Vagina (tissue), 2 donors: ENCODE measurements at places on chromosomes 16 and 17.
A peak's percentile ranks its signal among the peaks of the same experiment; 100 is the strongest.

DNA sequence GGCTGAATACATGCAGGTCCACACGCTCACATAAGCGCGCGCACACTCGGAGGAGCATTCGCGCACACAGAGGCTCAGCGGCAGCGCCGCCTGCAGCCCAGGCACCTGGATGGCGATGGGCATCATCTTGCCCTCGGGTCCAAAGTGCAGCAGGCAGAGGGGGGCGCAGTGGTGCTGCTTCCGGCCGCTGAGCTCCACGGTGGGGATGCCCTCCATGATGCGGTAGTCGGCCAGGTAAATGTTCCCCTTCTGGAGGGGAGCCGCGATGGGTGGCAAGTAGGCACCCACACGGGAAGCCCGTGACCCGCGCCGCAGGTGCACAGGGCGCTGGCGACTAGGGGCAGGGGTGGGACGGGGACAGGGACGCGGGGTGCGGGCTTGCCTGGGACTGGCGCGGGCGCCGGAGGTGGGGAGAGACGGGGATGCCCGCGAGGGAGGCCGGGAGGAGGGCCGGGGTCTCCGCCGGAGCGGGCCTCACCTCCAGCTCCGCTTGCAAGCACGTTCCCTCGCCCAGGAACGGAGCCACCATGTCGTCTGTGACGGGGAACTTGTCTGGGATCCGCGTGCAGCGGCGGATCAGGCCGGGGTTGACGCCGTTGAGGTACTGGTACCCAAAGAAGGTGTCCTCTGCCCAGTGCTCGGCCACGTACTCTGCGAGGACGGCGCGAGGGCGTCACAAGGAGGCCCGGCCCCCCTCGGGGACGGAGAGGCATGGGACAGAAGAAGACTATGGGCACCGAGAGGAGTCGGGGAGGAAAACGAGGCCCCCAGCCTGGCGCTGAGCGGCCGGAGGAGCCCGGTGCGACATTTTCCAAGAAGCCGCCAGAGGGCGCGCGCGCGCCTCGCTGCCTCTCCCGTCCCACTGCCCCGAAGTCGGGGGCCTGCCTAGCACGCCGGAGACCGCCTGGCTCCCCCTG, 8.0 kb downstream of the ALOX12B start:
- DNase-seq = no peak

GRCh38 chr16:70553645-70554044, 30.0 kb downstream of the SF3B3 start:
- DNase-seq = no peak

- peak; percentile 58 for DNase-seq
Measured at GRCh38 chr16:55035956-55036355, 105.3 kb downstream of the IRX5 start.

DNA sequence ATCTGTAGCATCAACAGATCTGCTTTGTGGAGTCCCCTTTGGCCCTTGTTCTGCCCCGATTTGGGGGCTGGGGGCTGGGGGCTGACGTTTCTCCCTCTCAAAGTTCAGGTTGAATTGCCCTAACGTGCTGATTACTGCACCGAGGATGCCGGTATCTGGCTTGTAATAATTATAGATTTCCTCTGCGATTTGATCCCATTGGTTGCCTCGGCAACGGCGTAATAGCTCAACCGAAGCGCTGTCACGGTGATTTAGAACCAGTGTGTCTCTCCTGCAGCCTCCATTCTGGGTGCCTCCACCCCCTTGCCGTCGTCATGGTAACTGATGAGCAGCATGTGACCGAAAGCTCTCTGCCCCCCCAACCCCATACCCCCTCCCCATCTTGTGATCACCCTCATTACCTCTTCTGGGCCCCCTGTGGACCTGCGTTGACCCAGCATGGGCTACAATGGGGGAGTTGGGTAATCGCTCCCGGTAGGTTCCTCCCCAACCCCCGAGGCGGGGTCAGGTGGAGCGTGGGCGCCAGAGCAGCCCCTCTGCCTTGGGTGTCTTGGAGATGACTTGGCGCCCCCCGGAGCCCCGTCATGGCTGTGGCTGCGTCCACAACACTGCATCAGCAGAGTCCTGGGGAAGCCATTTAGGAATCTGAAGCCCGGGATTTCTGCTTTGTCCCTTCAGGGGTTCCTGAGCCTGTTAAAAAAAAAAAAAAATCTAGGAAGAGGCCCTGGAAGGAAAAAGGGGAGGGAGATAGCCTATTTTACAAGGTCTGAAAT, 38.4 kb downstream of the ABAT start:
- DNase-seq = no peak

DNA sequence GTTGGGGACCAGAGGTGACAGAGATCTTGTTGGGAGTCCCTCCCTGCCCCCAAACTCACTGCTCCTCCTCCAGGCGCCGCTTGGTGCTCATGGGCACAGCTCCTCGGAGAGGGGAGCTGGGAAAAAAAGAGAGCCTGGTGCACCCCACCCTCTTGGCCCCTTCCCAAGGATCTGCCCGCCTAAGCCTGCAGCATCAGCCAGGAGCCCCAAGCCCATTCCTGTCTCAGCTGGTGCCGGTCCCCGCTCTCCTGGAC, 400 bp downstream of the HCFC1R1 start:
- no peak for DNase-seq

- peak; percentile 90 for DNase-seq
Measured at GRCh38 chr16:66549284-66550131, at the start of gene TK2. Gene TK2 (minus strand): TSS chr16:66550122. CDS start chr16:66550061, 61 bp downstream.

DNA sequence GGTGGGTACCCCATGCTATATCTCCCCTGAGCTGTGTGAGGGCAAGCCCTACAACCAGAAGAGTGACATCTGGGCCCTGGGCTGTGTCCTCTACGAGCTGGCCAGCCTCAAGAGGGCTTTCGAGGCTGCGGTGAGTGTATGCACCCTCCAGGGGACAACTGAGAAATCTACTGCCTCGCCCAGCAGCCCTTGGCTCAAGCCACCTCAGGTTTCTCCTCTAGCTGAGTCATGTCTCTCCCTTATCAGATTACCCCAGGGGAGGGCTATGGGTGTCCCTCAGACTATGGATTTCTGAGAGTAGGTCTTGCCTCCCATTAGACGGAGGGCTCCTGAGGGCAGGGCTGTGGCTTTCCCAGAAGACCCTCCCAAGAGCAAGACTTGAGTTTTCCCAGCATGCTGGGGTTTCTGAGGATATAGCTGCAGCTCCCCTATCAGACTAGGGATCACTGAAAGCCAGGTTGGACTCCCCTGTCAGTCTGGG, 6.7 kb downstream of the NEK8 start:
- no peak for DNase-seq

DNA sequence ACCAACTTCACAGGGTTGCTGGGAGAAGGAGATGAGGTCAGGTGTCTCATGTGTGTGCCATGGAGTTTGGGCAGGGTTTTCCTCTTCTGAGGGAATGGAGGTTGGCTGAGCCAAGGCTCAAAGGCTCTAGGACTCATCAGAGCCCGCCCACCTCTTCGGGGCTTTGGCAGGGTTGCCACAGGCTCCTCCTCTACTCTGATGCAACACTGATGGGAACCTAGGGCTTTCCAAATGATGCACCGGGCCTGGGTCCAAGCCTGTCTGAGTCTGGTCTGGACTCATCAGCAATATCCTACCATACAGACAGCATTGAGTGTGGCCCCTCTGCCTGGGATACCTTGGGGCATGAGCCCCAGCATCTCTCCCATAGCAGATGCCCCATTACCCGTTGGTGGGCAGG, 59.5 kb upstream of the LHX1 start:
- DNase-seq = no peak

GRCh38 chr17:55377671-55378275, 43.9 kb downstream of the MMD start:
- no peak for DNase-seq

DNA sequence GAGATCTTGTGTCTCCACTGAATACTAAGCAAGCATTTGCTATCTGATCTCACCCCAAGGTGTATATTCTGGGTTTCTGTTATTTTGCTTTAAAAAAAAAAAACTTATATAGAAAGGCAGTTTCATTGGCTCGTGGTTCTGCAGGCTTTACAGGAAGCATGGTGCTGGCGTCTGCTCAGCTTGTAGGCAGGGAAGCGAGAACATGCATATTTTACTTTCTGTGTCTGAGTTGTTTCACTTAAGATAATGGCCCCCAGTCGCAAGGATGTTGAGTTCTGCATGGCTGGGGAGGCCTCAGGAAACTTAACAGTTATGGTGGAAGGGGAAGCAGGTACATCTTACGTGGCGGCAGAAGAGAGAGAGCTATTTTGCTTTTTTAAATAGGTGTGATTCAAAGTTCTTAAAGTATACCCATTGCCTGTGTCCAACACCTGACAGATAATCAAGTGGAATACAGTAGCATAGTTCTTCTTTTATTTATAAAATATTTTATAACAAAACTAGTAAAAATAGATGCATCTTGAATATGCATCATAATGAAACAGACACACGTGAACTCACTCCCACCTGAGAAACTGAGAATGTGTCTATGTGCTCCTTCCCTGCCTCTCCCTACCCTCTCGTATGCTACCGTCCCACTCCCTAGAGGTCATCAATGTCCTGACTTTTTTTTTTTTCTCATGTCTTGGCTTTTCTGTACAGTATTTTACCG, 15.4 kb upstream of the ARHGAP17 start:
- no peak for DNase-seq

DNA sequence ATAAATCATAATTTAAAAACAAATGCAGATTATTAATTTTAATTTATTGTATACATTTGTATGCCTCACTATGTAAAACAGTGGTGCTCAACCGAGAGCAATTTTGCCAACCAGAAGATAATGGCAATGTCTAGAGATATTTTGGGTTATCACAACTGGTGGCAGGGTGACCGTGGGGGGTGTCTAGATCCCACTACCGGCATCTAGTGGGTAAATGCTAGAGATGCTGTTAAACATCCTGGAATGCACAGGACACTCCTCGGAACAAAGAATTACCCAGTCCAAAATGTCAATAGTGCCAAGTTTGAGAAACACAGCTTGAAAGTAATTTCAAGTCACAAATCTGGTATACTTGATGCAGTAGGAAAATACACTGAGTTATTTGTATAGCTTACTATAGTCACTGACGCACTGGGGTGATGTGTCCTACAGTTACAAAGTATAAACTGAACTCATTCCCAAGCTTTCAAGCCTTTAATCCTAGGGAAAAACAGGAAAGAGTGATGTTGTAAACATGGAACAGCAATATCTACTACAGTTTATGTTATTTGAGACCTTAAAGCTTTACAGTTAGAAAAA, 133.5 kb downstream of the BRIP1 start:
- DNase-seq = no peak

DNA sequence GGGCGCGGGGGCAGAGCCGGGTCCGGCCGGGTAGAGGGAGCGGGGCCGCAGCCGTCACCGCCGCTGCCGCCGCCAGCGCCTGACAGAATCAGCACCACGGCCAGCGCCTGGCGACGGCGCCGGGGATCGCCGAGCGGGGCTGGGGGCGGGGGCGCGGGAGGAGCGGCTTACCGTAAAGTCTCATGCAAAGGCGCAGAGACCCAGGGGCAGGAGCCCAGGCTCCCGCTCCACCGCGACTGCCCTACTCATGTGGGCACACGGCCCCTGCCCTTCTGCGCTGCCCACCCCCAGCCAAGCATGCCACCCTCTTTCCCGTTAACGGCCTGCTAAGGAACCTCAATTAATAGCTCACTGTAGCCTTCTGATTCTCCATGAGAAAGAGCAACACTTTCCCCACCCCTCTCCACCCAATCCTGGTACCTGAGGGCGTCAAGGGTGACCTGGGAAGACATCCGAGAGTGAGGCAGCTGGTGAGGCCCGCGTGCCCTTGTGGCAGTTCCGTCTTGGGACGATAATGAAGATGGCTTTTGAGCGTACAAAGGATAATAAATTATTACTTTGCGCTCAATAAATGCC, at the start of gene SEZ6:
Gene SEZ6, minus strand, starts transcription at position 98 of the 576 bp plus-strand sequence. CDS start 164 bp downstream, outside the sequence.
- no peak for DNase-seq

GRCh38 chr17:73658821-73659515, 14.7 kb upstream of the SDK2 start:
- DNase-seq = no peak

- DNase-seq = no peak
Measured at GRCh38 chr16:9345880-9346279, 254.4 kb downstream of the HAPSTR1 start.

DNA sequence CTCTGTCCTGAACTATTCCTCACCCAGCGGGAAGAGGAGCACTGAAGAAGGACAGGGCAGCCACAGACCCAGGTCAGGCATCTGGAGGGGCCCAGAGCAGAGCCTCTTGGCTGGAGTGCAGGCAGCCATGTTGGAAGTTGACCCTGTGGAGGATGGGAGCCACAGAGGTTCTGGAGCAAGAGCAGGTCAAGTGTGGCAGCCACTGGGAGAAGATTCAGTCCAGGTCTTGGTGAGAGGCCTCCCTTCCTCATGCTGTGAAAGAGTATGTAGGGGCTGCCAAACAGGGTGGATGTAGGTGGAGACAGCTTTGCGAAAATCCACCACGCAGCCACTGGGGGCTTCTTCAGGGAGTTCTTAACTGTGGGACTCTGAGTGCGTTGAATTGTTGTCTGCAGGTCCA, 590 bp upstream of the CD79B start:
- no peak for DNase-seq

DNA sequence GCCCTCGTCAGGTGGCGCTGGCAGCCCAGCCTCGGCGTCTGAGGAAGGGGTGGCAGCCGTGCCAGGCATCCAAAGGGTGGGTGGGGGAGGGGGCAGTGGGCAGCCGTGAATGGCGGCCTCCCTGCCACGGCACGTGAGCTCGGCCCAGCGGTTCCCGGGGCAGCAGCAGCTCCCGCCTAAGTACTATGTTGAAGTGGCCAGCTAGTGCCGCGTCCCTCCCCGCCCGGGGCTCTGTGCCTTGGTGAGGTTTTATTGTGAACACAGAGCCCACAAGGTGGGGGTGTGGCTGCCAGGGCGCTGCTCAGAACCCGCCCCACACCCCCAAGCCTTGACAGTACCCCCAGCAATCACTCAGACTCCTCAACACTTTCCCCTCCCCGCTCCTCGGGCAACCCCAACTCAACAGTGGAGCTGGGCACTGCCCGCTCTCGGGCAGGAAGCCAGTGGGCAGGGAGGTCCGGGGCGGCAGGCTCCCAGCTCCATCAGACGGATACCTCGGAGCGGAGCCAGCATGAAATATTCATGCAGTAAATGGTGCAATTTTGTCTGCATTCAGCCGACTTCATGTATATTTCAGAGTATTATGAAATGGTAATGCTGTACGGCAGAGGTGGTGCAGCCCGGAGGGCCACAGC, 80.4 kb downstream of the ENGASE start:
- no peak for DNase-seq

DNA sequence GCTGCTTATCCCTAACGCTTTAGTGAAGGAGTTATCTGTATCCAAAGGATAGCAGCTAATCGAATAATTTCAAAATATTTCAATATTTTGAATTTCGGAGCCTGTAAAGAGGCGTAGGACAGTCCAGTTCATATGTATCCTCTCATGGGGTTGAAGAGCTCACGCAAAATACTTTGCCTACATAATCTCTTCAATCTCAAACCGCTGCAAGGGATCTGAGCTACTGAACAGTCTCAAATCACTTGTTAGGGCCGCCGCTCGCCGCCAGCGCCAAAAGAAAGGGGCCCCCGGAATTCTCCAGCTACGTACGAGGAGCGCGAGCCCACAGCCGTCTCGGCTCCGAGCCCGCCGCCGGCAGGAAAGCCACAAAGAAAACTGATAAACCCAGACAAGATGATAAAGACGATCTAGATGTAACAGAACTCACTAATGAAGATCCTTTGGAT, 601 bp upstream of the RFWD3 start:
- DNase-seq = no peak

DNA sequence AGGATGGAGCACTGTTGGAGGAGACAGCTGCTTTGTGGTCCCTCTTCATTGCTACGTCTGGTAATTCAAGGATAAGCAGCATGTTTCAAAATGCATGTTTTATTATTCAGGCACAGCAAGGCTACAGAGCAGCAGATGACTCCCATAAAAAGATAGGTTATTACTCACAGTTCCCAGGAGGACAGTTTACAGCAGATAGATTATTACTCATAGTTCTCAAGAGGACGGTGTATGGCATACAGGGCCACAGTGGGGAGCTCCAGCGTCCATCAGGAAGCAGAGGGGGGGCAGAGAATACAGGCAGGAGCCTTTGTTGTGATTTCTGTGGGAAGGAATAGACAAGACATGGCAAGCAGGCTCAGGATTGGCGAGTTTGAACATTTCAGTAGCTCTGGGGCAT, 72.9 kb downstream of the DNAH9 start:
- no peak for DNase-seq
